ENCODE measurements at places on chromosomes 5 and 9.

GRCh38 chr9:115923410-115923809, 230.2 kb upstream of the PAPPA start:
- no peak for DNase-seq

GRCh38 chr5:179595916-179596315, 27.6 kb downstream of the HNRNPH1 start:
- no peak for DNase-seq

- no peak for DNase-seq
These were observed 180.4 kb downstream of the MLLT3 start for GRCh38 chr9:20441711-20442423.

DNA sequence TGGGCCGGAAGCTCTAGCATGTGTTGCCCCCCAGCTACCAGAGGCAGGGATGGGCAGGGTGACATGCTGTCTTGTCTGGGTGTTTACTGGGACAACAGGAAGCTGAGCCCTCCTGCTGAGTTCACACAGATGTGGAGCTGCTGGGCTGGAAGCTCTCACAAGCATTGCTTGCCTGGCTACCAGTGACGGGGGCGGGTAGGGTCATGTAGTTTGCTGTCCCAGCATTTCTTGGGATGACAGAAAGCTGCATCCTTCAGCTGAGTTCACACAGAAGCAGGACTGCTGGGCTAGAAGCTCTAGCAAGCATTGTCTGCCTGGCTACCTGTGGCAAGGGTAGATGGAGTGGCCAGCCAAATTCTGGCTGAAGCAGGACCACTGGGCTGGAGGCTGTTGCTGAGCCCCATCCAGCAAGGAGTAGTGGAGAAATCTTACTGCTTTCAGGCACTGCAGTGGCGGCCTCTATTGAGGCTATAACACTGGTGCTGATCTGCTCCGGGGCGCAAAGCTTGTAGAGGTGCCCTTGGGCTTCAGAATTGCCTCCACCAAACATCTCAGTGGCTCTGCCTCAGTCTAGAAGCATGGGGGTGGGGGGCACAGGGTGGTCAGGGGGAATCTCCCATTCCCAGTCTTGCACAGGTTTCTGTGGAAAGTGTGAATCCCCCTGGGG, 25.1 kb downstream of the POLK start:
- DNase-seq: no peak

- no peak for DNase-seq
These were observed 1.5 kb upstream of the GPR21 start for GRCh38 chr9:123031963-123032362.

DNA sequence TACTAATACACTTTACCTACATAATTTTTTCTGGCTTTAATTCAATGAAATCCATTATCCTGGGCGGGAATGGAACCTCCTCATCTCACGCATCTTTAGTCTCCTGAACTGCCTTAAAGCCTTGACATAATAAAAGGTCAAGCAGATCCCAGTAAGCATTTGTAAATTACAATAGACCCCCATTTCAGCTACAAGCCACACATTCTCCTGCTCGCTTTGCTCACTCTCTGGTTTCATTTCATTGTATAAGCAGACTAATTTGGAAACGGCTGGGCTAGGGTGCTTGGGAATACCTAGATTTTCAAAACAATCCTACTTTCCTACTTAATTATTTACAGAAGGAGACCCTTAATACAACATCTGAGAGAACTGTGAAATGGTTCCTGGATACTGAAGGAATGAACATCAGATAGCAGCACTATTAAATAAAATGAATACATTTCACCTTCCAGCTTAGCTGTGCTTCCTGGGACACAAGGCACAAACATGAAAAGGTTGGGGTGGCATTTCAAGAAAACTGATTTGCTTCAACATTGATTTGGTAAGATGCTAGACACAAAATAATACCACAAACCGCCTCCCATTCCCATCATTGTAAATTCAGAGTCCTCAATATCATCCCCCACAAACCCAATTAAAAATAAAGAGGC, 1.5 kb downstream of the JAKMIP2 start:
- peak; percentile 38 for DNase-seq

- DNase-seq: no peak
These were observed 38.9 kb upstream of the NMUR2 start for GRCh38 chr5:152443935-152444334.

- peak; percentile 32 for DNase-seq
These were observed 136.7 kb downstream of the MPDZ start for GRCh38 chr9:13142776-13143175.
